ENCODE measurements at places on chromosomes 13 and 19. TPM values are rescaled to one million over a fixed set of nuclear protein-coding genes. Genes with fewer than 3 reads are reported as not detected.

GRCh38 chr19:43533546-43534304, 737 bp downstream of the ZNF575 start:
- peak; percentile 99 for DNase-seq
- no peaks in the 10 kb centered on the region for H3K27me3 ChIP-seq
- H3K4me1 ChIP-seq = peaks cover 26% of the 10 kb centered on the region
- H3K36me3 ChIP-seq = peaks cover 11% of the 10 kb centered on the region
- H3K4me3 ChIP-seq = peak overlapping the region; percentile 89

DNA sequence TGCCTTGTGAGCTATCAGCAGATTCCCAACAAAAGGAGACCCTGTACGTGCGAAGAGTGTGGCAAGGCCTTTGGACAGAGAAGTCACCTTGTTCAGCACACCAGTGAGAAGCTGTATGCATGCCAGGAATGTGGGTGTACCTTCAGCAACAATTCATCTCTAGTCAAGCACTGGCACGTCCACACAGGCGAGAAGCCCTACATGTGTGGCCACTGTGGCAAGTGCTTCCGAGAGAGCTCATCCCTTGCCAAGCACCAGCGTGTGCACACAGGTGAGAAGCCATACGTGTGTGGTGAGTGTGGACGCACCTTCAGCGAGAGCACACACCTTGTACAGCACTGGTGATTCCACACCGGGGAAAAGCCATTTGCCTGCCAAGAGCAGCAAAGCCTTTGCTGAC, 7.6 kb upstream of the ZSCAN22 start:
- H3K27ac ChIP-seq = no peak overlapping the region
- no peak overlapping the region for H3K4me3 ChIP-seq
- DNase-seq = no peak

- peak overlapping the region; percentile 20 for H3K27ac ChIP-seq
- H3K36me3 ChIP-seq = no peaks in the 10 kb centered on the region
- no peak for DNase-seq
- H3K4me3 ChIP-seq = no peak overlapping the region
Measured at GRCh38 chr13:25922376-25922775, 129.4 kb downstream of the SHISA2 start.

- H3K4me3 ChIP-seq = no peak overlapping the region
- no peak for DNase-seq
- H3K36me3 ChIP-seq = no peaks in the 10 kb centered on the region
- H3K27me3 ChIP-seq = no peaks in the 10 kb centered on the region
- H3K4me1 ChIP-seq = peaks cover 28% of the 10 kb centered on the region
Measured at GRCh38 chr13:103573446-103573845, 507.2 kb upstream of the SLC10A2 start.

GRCh38 chr19:2578901-2579677, 103.2 kb downstream of the GADD45B start:
- H3K36me3 ChIP-seq = no peaks in the 10 kb centered on the region
- H3K4me1 ChIP-seq = peaks cover 53% of the 10 kb centered on the region
- DNase-seq = peak; percentile 97

DNA sequence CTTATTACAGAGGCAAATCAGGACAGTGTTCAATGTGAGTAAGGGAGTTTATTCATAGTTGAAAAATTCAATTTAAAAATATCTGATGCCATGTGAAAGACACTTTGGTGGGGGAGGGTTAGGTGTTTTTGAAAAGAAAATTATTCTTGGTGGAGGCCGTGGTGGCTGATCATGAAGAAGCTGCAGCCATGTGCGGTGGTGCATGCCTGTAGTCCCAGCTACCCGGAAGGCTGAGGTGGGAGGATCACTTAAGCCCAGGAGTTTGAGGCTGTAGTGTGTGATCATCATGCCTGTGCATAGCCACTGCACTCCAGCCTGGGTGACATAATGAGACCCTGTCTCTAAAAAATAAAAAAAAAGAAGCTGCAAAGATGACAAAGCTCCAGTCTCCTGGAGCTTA, 28.6 kb downstream of the WDFY2 start:
- no peaks in the 10 kb centered on the region for H3K36me3 ChIP-seq
- H3K4me3 ChIP-seq = no peak overlapping the region
- H3K4me1 ChIP-seq = peaks cover 26% of the 10 kb centered on the region
- H3K27ac ChIP-seq = no peak overlapping the region

DNA sequence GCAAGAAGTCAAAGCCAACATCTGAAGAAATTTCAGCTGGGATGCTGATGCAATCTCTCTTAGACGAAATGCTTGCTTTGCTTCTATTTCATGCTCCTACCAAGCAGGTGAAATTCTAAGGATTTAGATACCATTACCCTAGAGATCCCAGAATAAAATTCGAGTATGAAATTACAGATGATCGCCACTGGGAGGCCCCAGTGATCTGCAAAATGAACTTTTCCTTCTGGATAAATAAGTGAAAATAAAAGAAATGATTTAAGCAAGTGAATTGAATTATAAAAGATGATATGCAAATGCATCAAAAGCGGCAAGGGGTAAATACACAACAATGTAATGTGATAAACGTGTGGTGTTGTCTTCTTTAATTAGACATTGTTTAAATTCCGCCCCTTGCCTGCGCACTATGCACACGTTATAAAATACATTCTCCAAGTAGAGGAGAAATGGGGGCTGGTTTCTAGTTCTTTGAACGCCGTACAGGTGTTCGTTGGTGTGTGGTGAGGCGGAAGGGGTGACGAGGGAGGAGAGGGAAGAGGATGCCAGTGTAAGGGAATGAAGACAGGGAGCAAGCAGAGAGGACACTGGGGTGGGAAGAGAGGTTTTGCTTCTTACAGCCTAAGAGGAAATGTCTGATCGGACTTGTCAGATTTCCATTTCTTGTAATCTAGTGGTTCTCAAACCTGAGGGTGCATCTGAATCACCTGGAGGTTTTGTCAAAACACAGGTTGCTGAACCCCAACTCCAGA, 58.0 kb downstream of the ERCC5 start:
- no peaks in the 10 kb centered on the region for H3K36me3 ChIP-seq
- no peaks in the 10 kb centered on the region for H3K4me1 ChIP-seq
- no peak overlapping the region for H3K4me3 ChIP-seq
- H3K27me3 ChIP-seq = peaks cover 2% of the 10 kb centered on the region
- H3K27ac ChIP-seq = no peak overlapping the region

GRCh38 chr19:7477758-7478157, 11.1 kb downstream of the PEX11G start:
- no peaks in the 10 kb centered on the region for H3K36me3 ChIP-seq
- no peak overlapping the region for H3K4me3 ChIP-seq
- H3K4me1 ChIP-seq = peaks cover 13% of the 10 kb centered on the region
- H3K27ac ChIP-seq = no peak overlapping the region

- H3K27ac ChIP-seq = no peak overlapping the region
- H3K4me3 ChIP-seq = peak overlapping the region; percentile 66
- no peak for DNase-seq
- peaks cover 24% of the 10 kb centered on the region for H3K4me1 ChIP-seq
Measured at GRCh38 chr19:19105365-19106055, 32.8 kb downstream of the TMEM161A start.

- peaks cover 46% of the 10 kb centered on the region for H3K4me1 ChIP-seq
- DNase-seq = no peak
- no peaks in the 10 kb centered on the region for H3K27me3 ChIP-seq
- H3K4me3 ChIP-seq = peak overlapping the region; percentile 98
- peak overlapping the region; percentile 98 for H3K27ac ChIP-seq
Measured at GRCh38 chr19:39126312-39127187, 964 bp downstream of the PAK4 start.

DNA sequence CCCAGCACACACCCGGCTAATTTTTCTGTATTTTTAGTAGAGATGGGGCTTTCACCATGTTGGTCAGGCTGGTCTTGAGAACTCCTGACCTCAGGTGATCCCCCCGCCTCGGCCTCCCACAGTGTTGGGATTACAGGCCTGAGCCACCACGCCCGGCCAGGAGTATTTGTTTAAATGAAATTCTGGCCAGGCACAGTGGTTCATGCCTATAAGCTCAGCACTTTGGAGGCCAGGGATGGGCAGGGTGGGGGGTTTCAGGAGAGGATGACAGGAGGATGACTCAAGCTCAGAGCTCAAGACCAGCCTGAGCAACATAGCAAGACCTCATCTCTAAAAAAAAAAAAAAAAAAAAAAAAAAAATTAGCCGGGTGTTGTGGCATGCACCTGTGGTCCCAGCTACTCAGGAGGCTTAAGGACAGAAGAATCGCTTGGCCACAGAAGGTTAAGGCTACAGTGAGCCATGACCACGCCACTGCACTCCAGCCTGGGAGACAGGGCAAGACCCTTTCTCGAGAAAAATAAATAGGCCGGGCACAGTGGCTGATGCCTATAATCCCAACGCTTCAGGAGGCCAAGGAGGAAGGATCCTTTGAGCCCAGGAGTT, 8.2 kb upstream of the DHDH start:
- peaks cover 20% of the 10 kb centered on the region for H3K4me1 ChIP-seq
- DNase-seq = no peak
- peaks cover 12% of the 10 kb centered on the region for H3K36me3 ChIP-seq
- no peaks in the 10 kb centered on the region for H3K27me3 ChIP-seq
- peak overlapping the region; percentile 98 for H3K27ac ChIP-seq

GRCh38 chr13:112141643-112142400, 74.9 kb downstream of the SOX1 start:
- no peak overlapping the region for H3K4me3 ChIP-seq
- H3K27me3 ChIP-seq = peaks cover 15% of the 10 kb centered on the region
- H3K36me3 ChIP-seq = no peaks in the 10 kb centered on the region
- H3K4me1 ChIP-seq = no peaks in the 10 kb centered on the region
- no peak overlapping the region for H3K27ac ChIP-seq
- DNase-seq = peak; percentile 65

DNA sequence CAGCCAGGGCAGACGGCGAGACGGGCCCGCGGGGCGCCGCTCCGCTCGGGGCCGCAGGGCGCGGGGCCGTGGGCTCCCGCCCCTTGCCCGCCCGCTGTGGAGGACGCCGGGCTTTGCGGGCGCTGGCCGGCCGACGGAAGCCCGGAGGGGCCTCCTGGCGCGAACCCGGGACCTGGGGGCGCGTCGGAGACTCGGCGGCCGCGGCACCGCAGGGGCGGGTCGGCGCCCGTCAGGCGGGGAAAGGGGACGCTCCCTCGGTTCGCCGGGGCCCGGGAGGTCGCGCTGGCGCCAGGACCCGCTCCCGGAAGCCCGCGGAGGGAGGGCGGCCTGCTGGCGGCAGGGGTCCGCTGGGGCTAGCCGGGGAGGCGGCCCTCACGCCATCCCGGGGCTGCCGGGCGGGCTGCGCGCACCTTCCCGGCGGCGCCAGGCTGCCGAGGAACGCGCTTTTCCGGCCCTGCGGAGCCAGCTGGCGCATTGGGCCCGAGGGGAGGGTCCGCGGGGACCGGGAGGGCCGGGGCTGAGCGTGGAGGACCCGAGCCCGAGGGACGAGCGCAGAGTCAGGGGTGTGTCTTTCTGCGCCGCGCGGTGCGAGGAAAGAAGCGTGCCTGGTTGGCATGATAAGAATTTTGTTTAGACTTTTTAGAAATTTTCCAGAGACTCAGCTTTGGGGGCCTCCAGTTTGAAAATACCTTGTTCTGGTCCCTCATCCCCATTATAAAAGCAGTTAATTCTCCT, 511 bp downstream of the GARRE1 start:
- H3K27me3 ChIP-seq = no peaks in the 10 kb centered on the region
- peaks cover 34% of the 10 kb centered on the region for H3K4me1 ChIP-seq
- no peaks in the 10 kb centered on the region for H3K36me3 ChIP-seq
- DNase-seq = no peak

- H3K36me3 ChIP-seq = no peaks in the 10 kb centered on the region
- no peak for DNase-seq
- H3K4me3 ChIP-seq = no peak overlapping the region
- no peak overlapping the region for H3K27ac ChIP-seq
- H3K4me1 ChIP-seq = peaks cover 18% of the 10 kb centered on the region
Measured at GRCh38 chr13:26471807-26472206, 85.7 kb upstream of the WASF3 start.

GRCh38 chr13:113783966-113784644, 25.1 kb downstream of the TMEM255B start:
- H3K27ac ChIP-seq = peak overlapping the region; percentile 86
- DNase-seq = no peak
- H3K4me3 ChIP-seq = no peak overlapping the region
- H3K4me1 ChIP-seq = peaks cover 3% of the 10 kb centered on the region

DNA sequence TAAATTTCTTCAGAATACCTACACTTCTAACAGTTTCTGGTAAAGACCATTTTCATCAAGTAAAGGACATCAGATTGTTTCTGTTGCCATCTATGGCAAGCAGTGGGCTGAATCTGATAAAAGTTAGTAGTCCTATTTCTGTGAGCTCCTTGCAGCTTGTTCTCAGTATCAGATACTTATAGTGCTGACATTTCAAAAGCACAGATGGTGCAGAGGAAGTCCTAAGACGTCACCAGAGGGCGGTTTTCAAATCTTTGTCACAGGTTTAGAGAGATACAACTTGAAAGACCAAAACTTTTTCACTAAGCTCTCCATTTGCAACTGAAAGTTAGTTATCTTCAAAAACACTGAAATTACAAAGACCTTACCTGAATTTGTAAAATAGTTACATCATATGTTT, 719.8 kb downstream of the SLITRK1 start:
- H3K36me3 ChIP-seq = no peaks in the 10 kb centered on the region
- DNase-seq = no peak
- no peaks in the 10 kb centered on the region for H3K27me3 ChIP-seq
- peaks cover 6% of the 10 kb centered on the region for H3K4me1 ChIP-seq

DNA sequence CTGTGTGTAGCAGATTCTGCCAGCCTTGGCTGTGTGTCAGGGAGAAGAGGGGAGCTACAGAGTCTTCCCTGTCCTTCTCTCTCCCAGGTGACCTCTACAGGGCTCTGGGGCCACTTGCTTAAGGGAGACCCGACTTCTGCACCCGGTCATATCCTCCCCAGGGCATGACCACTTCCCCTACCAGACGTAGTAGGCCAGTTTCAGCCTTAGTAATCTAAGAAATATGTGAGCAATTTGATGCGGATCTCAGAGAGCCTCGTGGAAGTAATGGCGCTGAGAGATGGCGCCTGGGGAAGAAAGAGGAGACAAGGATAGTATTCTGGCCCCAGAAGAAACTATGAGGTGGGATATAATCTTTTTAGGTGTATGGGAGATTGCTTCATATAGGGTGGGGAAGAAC, 41.9 kb downstream of the NFIX start:
- no peak overlapping the region for H3K4me3 ChIP-seq
- DNase-seq = no peak
- peaks cover 76% of the 10 kb centered on the region for H3K4me1 ChIP-seq
- H3K36me3 ChIP-seq = peaks cover 8% of the 10 kb centered on the region

DNA sequence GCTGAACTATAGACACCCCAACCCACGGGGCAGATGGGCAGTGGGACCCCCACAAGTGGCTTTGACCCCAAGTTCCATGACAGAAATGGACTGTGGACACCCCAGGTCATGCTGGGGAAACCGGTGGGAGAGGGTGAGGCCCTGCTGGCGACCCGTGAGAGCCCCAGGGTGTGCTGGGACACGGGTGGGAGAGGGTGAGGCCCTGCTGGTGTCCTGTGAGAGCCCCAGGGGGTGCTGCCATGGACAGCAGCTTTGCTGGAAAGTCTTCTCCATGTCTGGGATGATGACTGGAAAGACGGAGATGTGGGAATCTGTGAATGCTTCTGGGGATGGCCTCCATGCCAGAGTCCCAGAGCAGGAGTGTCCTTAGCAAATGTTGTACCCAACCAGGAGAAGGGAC, 148.4 kb downstream of the URI1 start:
- no peak overlapping the region for H3K4me3 ChIP-seq
- no peaks in the 10 kb centered on the region for H3K36me3 ChIP-seq
- peak; percentile 60 for DNase-seq

The RPS19 gene
- 1,797 TPM for total RNA-seq

The NKPD1 gene
- total RNA-seq = 0.13 TPM

The TRPC4 gene
- total RNA-seq = 2.3 TPM

The REEP6 gene
- 3.9 TPM for total RNA-seq

The KCNRG gene
- 0.59 TPM for total RNA-seq

The GPC6 gene
- total RNA-seq = 111 TPM

The SIGLEC8 gene
- total RNA-seq = not detected

The SLC25A30 gene
- total RNA-seq = 13.4 TPM

The TDRD12 gene
- 0.22 TPM for total RNA-seq

The CCNA1 gene
- total RNA-seq = 0.27 TPM

The GPALPP1 gene
- 19.3 TPM for total RNA-seq

The B9D2 gene
- 2.6 TPM for total RNA-seq

The ATP1A3 gene
- 0.10 TPM for total RNA-seq

The CYP4F8 gene
- not detected for total RNA-seq
